ACHN (cell line): ENCODE measurements at places on chromosomes 16 and 17.
A peak's percentile ranks its signal among the peaks of the same experiment; 100 is the strongest.

DNA sequence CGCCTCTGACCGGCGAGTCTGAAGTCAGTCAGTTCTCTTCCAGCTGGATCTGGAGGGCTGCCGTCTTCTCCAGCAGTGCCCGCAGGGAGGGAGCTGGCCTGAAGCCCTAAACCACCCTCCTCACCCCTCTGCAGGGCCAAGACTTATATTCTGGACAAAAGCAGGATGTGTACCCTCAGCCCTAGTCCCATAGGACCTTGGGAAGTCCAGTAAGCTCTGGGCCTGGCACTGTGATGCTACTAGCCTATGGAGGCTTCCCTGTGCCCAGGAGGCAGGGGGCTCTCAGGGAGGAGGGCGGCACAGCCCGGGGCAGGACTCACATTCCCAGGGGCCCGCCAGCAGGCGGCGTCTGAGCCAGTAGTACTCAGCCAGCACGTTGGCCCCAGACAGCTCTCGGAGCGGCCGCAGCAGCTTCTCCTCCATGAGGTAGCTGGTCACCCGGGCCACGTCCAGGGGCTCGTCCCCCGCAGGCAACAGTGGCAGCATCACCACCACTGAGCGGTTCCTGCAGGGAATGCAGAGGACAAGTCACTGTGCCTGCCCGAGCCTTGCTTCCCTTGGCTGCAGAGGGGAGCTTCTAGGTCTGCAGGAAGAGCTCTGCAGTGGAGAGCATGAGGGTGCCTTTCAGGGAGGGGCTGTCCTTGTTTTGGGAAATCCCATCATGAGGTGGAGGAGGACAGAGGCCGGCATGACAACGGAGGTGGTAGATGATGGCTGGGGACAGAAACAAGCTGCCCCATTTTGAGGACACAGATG is 41.7 kb downstream of the RMI2 start:
- no peak for DNase-seq

- peak; percentile 94 for DNase-seq
Measured at GRCh38 chr17:8226536-8227237, 16.3 kb upstream of the AURKB start.

- peak; percentile 24 for DNase-seq
Measured at GRCh38 chr17:28406473-28406814, 432 bp upstream of the SLC46A1 start.

DNA sequence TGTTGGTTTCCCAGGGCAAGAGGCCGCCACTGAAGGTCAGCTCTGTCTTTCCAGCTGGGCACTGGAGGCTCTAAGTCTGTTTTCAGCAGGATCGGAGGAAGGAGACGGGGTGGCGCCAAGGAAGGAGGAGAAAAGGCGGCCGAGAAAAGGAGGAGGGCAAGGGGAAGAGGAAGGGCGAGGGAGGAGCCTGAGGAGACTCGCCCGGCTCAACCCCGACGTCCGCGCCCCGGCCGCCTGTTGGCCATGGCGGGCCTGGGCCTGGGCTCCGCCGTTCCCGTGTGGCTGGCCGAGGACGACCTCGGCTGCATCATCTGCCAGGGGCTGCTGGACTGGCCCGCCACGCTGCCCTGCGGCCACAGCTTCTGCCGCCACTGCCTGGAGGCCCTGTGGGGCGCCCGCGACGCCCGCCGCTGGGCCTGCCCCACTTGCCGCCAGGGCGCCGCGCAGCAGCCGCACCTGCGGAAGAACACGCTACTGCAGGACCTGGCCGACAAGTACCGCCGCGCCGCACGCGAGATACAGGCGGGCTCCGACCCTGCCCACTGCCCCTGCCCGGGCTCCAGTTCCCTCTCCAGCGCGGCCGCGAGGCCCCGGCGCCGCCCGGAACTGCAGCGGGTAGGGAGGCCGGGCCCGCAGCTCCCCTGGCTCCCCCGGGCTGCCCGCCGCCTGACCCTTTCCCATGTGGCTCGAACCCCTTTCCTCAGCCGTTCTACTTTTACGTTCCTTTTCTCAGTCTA is at the start of gene RNF135:
Gene RNF135 (plus strand): TSS at position 209 of the 737 bp plus-strand sequence. CDS start 35 bp downstream, at position 244.
- DNase-seq: peak; percentile 93

- no peak for DNase-seq
Measured at GRCh38 chr17:45222289-45222995, 757 bp downstream of the FMNL1 start.

DNA sequence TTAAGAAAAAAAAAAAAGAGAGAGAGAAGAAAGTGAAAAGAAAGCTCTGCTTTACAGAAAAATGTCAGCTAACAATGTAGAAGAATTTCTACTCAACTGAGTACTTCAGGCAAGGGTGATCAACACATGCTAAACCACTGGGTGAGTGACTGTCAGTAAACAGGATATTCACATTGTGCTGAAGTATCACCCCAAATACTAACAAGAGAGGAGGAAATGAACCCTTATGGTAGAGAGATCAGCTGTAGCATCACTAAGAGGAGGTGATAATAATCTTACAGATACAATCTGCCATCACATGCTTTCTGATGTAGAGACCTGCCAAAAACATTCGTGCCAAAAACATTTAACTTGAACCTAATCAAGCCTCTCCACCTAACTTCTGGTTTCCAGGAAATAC is 30.7 kb upstream of the ICAM2 start:
- DNase-seq: no peak

DNA sequence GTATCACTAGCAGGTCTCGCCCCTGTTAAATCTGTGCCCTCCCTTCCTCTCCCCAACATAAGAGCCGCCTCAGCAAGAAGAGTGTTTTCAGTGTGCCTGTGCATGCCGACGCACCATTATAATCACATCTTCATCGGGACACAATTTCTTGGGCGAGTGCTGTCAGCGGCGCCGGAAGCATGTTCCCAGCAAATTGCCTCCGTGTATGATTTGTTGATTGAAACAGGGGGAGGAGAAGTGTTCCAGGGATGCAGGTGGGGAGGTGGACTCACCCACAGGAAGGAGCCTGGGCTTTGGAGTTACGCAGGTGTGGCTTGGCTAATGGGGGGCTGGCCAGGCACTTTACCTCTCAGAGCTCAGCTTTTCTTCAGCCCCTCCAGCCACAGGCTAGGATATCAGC is 53.6 kb downstream of the SPACA3 start:
- no peak for DNase-seq

DNA sequence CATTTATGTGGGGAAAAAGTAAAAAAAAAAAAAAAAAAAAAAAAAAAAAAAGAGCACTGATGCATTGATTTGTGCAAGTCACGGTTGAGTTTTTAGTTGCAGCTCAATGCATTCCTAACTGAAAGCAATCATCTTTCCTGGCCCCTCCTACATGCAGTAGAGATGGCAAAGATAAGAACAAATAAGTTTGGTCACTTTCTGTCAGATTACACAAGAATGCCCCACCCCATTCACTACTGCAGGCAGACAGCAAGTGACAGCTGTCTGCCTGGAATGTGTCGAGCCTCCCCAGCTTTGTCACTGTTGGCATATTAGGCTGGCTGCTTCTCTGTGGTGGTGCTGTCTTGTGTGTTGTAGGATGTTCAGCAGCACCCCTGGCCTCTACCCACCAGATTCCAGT is 243.5 kb downstream of the FOXL1 start:
- no peak for DNase-seq

DNA sequence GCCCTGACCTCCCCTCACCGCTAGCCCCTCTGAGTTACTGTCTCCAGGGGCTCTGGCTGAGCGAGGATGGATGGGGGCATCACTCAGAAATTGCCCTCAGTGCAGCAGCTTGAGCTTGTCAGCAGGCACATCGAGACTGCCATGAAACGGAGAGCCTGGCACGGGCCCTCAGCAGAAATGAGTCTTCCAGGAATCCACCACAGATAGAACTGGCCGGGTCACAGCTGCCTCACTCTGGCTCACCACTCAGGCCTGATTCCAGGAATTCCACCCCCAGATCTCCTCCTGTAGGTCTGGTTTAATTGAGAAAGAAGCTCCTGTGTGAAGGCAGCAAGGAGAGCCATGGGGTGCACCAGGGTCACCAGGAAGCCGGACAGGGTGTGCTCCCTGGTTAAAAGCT is 85.5 kb downstream of the GSG1L start:
- no peak for DNase-seq

- no peak for DNase-seq
Measured at GRCh38 chr17:67656494-67657203, 61.1 kb upstream of the NOL11 start.

DNA sequence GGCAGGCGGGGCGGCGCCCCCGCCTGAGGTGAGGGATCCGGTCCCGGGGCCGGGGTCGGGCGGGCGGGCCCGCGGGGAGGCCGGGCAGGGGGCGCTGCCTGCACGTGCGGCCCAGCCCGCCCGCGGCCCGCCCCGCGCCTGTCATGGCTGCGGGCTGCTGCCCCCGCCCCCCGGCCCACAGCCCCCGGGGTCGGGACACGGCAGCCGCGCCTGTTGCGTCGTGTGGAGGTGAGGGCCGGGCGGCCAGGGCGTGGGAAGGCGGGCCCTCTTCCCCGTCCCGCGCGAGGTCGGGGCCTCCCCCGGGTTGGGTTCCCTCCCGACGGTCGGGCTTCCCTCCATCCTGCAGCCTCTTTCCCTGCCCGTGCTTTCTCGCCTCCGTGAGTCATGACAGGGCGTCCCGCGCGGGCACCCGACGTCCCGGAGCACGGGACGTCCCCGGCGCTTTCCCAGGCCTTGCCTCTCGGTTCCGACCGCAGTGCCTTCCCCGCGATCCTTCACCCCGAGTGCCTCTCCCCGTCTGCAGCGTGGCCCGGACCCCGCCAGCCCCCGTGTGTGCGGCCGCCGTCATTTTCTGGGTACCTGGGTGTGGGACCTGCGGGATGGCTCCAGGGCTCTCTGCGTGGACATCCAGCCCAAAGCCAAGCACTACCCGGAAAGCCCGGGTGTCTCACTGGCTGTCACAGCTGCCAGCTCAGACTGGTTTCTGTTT is 76.7 kb downstream of the CHD9 start:
- peak; percentile 71 for DNase-seq

DNA sequence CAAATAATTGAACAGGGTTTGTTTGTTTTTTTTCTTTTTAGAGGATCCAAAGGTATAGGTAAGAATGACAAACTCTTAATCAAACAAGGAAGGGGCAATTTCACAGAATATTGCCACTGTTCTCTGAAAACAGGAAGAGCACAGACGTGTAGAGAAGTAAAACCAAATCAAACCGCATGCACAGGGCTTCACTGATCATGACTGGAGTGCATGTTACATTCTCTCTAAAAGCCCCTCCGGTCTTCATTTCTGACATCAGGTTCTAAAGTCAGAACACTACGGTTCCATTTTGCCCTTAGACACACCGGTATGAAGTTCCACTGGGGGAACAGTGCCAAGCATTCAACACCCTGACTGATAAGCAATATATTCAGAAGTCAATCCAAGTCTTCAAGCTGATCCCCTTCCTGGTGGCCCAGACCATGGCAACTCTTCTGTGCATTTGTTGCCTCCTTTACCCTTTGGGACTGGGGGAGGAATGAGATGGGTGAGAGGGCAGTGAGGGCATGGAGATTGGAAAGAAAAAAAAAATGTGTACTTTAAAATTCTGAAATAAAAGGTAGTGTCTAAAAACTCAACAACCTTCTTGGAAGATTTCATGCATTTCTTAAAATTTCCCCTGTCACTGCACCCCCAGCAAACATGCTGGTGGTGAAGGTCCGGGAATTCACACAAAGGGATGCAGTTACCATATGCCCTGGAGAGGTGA is 1.4 kb downstream of the MMD start:
- no peak for DNase-seq

- DNase-seq: no peak
Measured at GRCh38 chr17:37065486-37066321, 117.0 kb downstream of the AATF start.

GRCh38 chr17:59634632-59635541 is 15.2 kb downstream of the CLTC start:
- no peak for DNase-seq
